ENCODE measurements at places on chromosomes 2 and 18. TPM values are rescaled to one million over a fixed set of nuclear protein-coding genes. Genes with fewer than 3 reads are reported as not detected.

TMEM18 gene
- total RNA-seq = 29.9 TPM

PID1 gene
- 57.6 TPM for total RNA-seq

ARHGAP15 gene
- total RNA-seq = 7.9 TPM

UGT1A10 gene
- total RNA-seq = not detected

ONECUT2 gene
- total RNA-seq = not detected

All from subcutaneous adipose tissue (tissue), 4 donors.